ENCODE measurements at places on chromosomes 7 and 10.

DNA sequence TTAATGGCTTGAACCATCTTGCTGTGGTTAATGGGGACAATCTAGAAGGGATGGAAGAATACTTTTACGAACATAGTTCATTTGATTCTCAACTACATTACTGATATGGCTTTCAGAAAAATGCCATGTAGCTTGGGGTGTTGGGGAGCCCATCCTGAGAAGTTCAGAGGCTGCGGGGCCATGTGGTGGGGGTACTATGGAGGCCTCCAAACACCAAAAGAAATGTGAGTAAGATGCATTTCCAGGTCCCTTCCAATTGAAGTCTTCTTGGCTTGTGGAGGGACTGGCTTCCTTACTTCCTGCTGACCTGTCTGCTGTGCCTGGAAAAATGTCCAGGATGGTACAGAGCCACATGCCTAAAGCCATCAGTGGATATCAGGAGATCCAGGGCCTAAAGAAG lies 1.6 kb upstream of the MBL2 start:
- no peak for DNase-seq

- DNase-seq = no peak
These were observed 69.2 kb upstream of the AGK start for GRCh38 chr7:141481971-141482370.

DNA sequence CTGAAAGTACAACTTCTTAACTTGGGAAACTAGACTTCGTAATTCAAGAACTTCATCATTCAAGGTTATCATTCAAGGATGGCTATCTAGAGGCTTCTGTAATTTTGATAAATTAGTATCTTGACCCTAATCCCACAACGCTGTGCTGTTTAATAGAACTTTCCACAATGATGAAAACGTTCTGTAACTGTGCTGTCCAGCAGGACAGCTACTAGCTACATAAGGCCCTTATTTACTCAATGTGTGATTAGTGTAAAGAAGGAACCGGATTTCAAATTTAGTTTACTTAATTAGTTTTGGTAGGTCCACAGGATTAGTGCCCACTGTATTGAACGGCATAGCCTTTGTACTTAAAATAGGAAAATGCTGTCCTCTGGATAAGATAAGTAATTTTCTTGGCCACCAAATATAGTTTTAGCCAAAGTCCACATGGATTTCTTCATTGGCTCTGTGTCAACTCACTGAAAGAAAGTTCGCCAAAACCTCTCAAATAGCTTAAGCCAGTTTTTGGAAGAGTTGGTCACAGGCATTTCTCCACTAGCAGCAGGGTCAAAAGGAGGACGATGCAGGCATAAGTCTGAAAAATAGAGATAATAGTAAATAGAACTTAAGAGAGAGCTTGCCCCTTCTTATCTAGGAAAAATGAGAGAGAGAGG lies 17.3 kb downstream of the DGKI start:
- no peak for DNase-seq

GRCh38 chr7:13153266-13153665 lies 465.8 kb downstream of the ARL4A start:
- no peak for DNase-seq

DNA sequence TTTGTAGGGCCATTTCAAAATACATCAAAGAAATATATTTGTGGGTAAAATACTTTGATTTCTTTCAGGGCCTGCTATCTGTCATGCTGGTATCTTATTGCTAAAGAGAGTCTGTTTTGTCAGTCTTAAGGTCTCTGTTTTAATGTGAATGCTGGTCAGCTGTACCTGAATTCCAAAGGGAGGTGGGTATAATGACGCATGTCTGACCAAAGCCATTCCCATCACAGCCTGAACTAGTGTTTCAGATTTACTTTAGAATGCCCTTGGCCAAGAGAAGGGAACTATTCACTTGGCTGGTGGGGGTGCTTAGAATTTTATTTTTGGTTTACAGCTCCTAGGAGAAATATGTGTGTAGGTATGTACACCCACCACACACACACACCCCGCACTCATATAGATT lies 30.6 kb upstream of the MYL10 start:
- DNase-seq = no peak

DNA sequence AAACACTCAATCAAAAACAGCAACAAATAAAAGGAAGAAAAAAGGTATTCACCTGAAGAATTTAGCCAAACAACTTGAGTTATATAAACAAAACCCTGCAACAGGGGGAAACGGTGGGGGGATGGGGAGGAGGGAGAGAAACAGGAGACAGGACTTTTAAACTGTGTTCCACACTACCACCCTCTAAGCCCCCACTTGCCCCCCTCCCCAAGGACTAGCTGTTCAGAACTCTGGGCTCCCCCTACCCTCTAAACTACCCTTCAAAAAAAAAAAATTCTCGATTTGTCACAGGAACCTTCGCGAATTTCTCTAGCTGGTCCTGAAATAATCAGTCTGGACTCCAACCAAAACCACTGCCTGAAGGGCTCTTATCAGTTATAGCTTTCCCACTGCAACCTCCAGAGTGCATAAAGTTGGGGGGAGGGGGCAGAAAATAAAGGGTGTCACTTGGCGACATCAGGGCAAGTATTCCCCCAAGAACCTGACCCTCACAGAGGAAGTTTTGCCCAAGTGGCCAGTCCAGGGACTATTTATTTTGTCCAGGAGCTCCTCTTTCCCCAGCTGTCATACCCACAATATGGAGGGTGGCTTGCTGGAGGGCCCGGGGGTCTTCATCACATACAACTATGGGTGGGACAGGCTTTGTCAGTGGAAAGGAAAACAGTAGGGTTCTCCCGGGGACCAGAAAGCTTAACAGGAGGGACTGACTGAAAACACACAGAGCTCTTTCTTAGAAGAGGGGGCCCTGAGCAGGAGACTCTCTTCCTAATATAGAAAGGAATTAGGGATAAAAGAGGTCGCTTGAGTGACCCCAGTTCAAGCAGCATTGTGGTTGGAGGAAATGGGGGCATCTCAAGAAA lies 1.3 kb downstream of the UBE2H start:
- DNase-seq = no peak

DNA sequence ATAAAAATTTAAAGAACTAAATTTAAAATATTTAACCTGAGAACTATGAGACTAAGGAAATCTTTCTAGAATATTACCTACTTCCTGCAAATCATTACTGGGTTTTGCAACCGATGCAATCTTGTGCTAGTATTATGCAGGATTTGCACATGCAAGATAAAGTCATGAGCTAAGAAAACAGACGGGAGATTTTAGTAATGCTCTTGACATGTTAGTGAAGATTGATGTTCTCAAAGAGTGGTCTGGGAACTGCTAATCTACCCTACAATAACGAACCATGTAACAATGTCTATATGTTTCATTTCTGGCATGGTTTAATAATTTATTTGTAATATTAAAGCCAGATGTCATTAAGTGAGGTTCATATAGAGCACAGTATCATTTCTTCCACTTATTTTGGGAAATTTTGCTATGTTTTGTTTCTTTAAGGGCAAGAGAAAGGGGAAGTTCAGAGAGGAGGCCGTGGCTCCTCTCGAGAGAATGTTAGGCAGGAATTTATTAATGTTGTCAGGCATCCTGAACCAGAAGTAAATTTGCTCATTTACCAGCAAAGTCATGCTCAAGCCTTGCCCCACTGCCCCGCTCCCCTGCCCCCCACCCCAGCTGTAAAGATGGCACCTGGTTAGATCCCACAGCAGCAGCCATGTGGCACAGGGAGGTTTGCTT lies 22.8 kb downstream of the LRRC17 start:
- DNase-seq = no peak

DNA sequence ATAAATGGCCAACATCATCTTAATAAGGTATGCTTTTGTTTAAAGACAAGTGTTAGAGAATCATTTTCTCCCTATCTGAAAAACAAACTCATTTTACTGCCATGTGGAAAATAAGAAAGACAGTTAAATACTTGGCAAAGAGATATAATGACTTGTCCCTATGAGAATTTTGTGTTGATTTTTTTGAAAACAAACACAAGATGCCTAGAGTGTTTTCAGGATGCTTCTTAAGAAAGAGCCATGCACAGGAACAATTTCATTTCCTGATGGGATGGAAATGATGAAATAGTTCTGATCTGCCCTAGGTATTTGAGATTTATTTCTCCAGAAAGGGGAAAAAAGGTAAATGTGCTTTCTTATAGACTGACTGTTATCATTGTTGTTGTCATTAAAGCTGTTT lies 237.5 kb upstream of the GNAI1 start:
- DNase-seq = no peak

DNA sequence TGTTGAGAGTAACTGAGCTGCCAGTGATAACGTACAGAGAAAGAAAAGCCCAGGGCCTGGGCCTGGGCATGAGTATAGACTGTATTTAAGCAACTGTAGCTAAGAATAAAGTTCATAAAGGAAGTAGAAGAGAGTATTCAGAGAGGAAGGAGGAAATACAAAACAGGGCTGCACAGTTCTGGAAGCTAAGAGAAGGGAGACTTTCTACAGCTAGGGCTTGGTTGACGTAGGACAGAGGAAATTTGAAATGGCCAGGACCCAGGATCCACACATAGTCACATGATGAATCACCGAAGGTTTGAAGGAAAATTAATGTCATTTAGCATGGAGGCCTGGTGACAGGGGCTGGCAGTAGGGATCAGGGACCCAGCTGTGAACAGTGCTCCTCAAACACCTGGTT lies 66.7 kb downstream of the ARL4A start:
- DNase-seq = no peak

- DNase-seq = no peak
These were observed 6.9 kb upstream of the RAPGEF5 start for GRCh38 chr7:22363756-22364422.

GRCh38 chr7:137771273-137771672 lies 75.5 kb downstream of the DGKI start:
- no peak for DNase-seq

DNA sequence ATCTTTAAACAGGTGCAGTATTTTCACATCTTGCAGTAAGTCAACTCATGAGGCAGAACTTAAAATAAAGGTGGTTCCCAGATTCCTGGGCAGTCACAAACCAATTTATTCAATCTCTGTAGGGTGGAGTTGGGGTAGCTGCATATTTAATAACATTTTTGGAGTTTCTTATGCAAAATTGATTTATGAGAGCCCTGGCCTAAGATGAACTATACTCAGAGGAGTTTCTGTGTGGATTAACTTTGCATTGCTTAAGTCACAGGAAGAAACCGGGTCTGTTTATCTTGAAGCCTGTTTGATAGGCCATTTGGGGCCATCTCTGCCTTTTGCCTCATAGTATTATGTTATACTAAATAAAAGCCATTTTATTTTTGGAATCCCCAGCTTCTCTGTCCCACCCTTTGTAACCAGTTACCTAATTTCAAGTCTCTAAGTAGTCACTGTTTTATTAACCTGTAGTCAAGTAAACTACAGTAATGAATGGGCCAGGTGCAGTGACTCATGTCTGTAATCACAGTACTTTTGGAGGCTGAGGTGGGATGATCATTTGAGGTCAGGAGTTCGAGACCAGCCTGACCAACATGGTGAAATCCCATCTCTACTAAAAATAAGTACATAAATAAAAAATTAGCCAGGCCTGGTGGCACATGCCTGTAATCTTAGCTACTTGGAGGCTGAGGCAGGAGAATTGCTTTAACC lies 104.4 kb upstream of the FAM3C start:
- no peak for DNase-seq

DNA sequence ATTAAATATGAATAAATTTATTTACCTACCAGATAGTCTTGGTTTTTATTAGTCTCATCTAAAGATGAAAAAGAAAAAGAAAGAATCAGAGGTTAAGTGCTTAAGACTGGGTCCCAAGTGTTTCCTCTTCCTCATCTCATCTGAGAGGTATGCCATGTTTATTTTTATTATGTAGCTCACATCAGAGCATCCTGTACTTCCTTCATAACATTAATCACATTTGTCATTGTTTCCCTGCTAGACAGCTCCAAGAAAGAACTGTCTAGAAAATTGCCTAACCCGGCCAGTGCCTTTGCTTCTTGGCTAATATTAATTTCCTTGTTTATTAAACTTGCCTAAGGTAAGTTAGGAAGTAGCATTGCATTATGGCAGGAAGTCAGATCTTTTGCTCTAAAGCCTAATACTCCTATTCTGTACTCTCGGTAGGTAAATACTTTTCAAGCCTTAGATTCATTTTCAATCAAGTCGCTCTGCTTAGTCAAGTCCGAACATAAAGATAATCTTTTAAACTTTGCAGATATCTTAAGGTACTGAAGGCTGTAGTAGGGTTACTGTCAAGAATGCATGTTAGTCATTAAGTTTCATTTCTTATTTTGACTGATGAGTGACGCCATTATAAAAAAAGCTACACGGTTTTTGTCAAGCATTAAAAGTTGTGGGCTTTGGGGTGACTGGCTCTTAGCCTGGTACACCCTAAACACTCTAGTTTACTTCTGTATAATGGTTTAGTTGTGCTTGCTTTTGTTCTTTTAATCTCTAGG lies 47.4 kb downstream of the ZMYND11 start:
- no peak for DNase-seq

DNA sequence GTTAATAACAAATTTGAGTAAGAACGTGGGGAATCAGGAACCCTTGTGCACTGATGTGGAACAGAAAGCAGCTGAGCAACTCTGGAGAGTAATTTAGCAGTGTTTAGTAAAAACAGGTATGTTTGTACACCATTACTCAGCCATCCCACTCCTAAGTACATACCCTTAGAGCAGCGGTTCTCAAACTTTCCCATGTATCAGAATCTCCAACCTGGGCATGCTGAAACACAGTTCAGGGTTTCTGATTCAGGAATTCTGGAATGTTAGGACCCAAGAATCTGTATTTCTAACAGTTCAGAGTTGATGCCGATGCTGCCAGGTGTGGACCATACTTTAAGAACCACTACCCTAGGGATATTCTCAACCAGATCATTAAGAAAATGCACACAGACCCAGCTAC lies 5.1 kb downstream of the SGMS1 start:
- no peak for DNase-seq

- no peak for DNase-seq
These were observed 49.6 kb upstream of the HELLS start for GRCh38 chr10:94496010-94496409.

- no peak for DNase-seq
These were observed 79.2 kb downstream of the GLRX3 start for GRCh38 chr10:130215151-130215930.

GRCh38 chr7:108382932-108383331 lies 73.3 kb downstream of the NRCAM start:
- no peak for DNase-seq

DNA sequence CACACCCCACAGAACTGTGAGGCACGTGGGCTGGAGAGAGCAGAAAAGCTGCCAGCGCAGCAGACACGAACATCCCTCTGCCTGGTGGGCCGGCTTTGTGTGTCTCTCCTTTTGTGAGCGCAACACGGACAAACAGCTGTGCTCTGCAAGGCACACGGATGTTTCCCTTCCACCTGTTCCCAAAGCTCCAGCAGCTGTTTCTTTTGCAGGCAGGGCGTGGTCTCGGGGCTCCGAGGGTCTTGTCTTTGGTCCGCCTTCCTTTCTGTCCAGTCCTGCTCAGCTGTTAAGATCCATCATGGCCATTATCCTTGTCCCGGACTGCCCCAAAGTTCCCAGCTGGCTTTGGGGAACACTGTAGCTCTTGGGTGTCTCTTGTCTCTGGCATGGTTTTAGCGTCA lies 32.7 kb upstream of the SH2B2 start:
- no peak for DNase-seq

GRCh38 chr10:178208-178607 lies 43.0 kb downstream of the ZMYND11 start:
- no peak for DNase-seq

All from stimulated activated CD4-positive, alpha-beta T cell treated with anti-CD3 and anti-CD28 coated beads, Interleukin-4, amount 100 ng/mL, for 1 hour (primary cell).